ENCODE measurements at places on chromosomes 11 and 22.

DNA sequence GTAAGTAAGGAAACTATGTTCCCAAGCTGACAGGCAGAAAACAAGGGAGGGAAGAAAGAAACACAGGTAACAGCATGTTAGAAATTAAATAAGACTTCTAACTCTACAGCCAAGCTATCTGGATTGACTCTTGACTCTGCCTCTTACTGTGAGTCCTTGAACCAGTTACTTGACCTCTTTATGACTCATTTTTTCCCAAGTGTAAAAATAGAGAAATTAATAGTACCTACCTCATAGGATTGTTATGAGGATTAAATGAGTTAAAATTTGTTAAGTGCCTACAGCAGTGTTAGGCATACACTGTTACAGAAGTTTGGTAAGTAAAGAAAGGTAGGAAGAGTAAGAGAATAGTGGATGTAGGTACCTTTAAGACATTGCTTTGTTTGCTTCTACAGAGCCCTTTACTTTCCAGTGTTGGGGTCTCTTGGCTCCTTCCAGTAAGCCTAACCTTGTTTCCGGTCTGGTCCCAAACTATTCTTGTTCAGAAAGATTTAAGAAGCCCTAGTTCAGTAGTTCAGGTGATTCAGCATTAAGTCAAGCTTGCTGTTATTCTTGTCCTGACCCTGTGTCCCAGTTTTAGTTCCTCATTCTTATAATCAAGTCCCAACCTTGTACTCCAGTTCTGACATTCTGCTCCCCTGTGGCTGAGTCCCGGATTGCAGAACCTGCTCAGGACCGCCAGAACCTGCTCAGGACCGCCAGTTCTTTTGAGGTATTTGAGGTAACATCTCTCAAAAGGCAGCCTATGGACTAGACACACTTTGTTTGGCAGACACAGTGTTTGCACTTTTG lies 963.4 kb upstream of the CCDC90B start:
- no peak for DNase-seq

- DNase-seq, result no peak
Measured at GRCh38 chr11:120648771-120649170, 137.2 kb downstream of the GRIK4 start.

- DNase-seq, result no peak
Measured at GRCh38 chr11:130666781-130667251, 218.4 kb downstream of the ADAMTS15 start.

GRCh38 chr22:27575348-27575747 lies 226.2 kb downstream of the MN1 start:
- DNase-seq, result no peak

DNA sequence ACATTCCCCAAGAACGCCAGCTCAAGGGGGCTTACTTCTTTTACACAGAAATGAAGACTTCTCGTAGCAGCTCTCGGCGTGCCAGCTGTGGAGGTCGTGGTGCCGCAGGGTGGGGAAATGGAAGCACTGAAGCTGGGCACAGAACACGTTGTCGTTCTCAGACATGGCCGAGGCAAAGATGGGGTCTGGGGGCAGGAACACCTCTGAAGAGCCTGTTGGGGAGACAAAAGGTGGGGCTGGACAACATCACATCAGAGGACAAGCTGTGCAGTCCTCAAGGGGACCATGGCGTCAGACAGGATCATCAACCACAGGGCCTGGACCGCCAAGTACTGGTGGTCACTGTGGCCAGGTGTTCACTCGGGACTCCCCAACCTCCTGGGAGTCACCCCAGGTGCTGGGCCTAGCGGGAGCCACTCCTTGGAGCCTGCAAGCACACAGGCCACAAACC lies 65.2 kb downstream of the DGCR2 start:
- no peak for DNase-seq

- DNase-seq, result no peak
Measured at GRCh38 chr11:63274776-63275175, 31.4 kb upstream of the SLC22A25 start.

GRCh38 chr22:23781511-23782183 lies 5.1 kb upstream of the SMARCB1 start:
- DNase-seq, result no peak

All from iPS-NIHi11 (cell line).